ENCODE measurements at places on chromosomes 1 and 21. TPM values are rescaled to one million over a fixed set of nuclear protein-coding genes. Genes with fewer than 3 reads are reported as not detected.

- DNase-seq, result no peak
Observed at GRCh38 chr1:41383094-41383852, 22.0 kb downstream of the FOXO6 start.

DNA sequence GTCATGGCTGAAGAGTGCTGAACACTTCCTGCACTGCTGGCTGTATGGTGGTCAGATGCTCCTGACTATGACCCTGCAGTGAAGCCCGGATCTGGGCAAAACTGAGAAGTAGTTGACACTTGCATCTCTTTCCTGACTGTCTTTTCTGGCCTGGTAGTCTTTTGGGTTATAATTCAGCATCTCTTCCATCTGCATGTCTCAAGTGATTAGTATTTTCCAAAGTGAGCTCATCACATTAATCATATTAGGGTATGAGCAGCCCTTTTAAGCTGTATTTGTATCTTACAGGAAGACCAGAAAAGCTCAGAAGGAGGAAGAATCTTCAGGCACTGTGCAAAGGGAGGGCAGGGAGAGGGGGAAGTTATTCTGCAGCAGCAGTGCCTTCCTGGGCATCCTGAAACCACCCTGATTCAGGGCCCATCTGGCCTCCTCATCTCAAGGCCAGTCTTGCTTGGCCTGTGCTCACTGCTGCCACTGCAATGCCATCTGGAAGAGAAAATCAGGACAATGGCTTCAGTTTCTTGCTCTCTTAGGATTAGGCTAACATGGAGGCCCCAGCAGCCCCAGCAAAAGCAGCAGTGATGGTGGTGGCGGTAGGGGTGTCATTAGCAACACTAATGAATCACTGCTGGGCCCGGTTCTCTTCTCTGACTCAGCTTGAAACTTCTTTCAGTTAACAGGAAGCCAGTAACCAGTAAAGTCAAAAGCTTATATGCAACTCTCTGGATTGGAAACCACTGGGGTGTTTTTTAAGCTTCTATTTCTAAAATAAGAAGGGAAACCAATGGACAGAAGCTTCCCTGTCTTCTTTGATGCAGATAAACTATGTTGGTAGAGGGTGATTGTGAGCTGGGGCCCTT, 63.3 kb upstream of the WDR26 start:
- no peak for DNase-seq

DNA sequence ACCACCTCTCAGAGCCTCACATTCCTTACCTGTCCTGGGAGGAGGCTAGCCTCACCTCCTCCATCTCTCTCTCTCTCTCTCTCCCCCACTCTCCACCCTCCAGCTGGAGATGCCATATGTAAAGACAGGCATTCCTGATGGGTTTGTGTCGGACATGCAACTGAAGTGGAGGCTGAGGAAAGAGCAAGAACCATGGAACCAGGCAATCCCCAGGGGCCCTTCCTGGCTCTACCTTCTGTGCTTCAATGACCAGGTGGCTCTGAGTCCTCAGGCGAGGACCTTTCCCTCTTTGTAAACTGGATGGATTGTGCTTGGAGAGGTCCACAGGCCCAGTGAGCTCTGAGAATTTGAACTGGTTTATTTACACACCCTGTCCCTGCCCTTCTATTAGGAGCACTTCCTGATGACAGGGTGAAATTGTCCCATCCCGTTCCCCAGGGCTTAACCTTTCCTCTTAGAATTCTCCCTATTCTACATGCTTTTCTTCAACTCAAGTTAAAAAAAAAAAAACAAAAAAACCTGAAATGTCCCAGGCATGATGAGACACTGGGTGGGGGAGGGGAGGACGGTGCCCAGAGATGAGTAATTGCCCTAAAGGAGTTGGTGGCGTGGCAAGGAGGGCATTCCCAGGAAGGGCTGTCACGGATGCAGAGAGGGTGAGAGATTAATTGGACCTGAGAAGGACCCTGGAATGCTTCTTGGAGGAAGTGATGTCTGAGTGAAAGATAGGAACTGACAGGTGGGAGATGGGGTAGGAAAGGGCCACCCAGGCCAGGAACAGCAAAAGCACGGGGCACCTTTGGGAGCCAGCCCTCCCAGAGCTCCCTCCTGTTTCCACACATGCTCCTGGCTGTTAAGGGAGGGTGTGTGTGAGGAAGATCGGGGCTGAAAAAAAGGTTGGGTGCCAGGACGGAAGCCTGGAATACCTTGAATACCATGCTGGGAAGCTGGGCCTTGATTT, 50.2 kb upstream of the WASF2 start:
- no peak for DNase-seq

The NT5C1A gene
- 11.1 TPM for total RNA-seq

DNA sequence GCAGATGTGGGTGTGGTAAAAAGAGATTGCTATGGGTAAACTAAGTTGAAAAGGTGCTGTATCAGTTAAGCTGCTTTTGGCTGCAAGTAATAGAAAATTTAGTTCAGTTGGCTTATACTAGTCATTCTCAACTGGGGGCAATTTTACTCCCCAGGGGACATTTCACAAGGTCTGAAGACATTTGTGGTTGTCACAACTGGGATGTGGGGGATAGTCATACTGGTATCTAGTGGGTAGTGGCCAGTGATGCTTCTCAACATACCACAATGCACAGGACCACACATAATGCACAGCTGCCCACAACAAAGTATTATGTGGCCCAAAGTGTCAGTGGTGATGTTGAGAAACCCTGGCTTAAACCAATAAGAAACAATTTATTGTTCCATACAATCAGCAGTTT, 31.4 kb downstream of the SERTAD4 start:
- DNase-seq, result no peak

GRCh38 chr1:51241119-51241518, 5.0 kb downstream of the RNF11 start:
- DNase-seq, result no peak

- no peak for DNase-seq
Observed at GRCh38 chr1:197198333-197198732, 51.9 kb upstream of the ASPM start.

The ZMPSTE24 gene
- total RNA-seq, result 30.0 TPM

DNA sequence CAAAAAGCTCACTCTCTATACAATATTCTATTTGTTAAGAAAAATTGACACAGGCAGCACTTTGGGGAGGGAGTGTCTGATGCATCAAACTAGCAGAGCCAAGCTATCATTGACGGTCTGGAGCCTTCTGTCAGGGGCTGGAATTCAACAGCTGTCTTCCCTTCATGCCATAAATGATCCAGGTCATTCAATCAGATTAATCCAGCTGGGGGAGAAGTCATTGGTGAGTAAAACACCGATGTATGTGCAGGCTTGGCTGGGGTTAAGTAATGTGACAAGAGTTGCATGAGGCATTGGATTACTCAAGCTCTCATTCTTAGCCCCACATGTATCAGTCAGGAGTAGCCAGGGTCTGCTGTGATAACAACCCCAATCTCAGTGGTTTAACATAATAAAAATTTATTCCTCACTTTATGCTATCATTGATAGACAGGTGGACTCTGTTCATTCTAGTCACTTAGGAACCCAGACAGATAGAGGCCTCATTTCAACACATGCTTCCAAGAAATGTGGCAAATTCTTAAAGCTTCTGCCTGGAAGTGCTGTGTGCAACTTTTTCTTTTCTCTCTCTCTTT, 118.1 kb upstream of the GADD45A start:
- no peak for DNase-seq

GRCh38 chr1:214006845-214007244, 19.1 kb downstream of the PROX1 start:
- no peak for DNase-seq

- DNase-seq, result no peak
Observed at GRCh38 chr1:157124855-157125254, 13.3 kb downstream of the ETV3 start.

DNA sequence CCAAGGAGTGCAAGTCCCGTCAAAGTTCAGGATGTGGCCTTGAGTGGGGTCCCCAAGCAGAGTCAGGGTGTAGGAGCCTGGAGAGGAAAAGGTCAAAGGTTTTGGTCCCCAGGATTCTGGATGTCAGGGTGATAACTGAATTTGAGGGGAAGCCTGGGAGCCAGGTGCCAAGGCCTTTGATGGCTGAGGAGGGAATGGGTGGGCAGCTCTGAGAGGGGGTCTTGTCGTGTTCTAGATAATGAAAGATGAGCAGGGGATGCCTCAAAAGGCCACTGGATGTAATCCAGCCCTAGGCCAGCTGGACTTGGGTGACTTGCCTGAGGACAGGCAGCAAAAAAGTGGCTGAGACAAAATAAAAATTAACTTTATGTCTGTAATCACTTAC, 27.5 kb upstream of the KCNA2 start:
- no peak for DNase-seq

DNA sequence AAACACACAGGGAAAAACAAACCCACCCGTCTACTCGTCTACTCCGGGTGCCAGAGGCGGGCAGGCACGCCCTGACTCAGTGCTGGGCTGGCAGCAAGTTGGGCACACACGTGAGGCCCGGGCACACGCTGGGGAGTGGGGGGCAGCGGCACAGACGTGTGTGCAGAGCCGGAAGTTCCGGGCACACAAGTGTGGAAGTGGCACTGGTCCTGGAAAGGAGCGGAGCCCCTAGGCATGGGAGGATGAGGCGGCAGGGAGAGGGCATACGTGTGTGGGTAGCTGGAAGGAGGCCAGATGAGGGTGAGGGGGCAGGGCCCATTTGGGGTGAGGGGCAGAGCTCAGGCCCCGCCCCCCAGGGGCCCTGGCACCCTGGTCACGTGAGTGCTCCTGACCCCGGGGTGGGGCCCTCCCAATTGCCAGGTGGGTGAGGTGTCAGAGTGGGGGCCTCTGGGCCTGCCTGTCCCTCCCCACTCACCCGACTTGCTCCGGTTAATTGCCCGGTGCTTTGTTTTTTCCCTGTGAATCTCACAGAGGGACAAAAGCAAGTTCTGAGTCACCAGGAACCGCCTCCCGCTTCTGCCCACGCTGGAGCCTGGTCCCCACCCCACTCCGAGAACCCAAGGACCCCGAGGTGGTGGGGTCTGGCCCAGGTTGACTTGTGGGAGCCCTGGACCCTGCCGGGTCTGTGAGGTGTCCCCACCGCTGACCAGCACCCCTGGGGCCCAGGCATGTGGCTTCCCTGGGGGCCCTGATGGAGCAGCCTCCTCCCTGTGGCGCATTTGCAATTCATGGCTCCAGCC, 104.8 kb upstream of the CASZ1 start:
- no peak for DNase-seq

GRCh38 chr1:247360116-247360898, 28.6 kb upstream of the ZNF496 start:
- no peak for DNase-seq

DNA sequence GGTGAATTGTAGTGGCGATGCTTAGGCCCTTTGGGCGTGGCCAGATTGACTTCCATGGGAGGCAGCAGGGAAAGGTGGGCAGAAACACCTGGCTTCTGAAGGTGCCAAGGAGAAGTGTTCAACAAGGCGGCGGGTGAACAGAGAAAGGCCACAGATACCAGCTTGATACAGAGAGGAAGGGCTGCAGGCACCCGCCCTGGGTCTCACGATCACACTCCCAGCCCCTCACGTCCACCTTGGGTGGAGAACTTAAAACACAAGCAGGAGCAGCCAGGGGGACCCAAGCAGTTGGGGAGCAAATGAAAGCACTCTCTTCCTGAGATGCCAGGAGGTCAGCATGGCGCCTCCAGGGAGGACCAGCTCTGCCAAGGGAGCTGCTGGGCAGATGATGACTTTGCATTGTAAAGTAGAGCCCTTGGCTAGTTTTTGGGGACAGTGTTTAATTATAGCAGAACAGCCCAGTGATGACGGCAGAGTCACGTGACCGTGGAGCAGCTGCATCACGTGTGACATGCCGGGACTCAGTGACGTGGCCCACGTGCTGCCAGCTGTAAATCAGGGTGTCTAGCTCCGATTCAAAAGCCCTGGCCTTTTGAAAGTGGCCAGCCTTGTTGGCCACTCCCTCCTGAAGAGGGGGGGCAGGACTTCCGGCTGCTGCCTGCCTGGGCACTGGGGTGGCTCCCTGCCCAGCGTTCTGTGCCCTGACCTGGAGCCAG, 19.0 kb downstream of the SLC37A1 start:
- DNase-seq, result peak; percentile 91

DNA sequence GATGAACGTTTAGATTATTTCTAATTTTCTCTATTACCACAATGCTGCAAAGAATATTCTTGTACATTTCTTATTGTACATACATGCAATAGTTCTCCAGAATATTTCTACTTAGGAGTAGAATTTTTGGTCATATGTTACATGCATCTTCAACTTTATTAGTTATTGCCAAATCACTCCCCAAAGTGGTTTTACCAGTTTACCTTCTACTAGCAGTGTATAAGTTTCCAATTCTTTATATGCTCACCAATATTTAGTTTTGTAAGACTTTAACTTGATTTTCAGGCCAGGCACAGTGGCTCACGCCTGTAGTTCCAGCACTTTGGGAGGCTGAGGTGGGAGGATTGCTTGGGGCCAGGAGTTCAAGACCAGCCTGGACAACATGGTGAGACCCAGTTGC, 55.4 kb downstream of the SNRPE start:
- no peak for DNase-seq

DNA sequence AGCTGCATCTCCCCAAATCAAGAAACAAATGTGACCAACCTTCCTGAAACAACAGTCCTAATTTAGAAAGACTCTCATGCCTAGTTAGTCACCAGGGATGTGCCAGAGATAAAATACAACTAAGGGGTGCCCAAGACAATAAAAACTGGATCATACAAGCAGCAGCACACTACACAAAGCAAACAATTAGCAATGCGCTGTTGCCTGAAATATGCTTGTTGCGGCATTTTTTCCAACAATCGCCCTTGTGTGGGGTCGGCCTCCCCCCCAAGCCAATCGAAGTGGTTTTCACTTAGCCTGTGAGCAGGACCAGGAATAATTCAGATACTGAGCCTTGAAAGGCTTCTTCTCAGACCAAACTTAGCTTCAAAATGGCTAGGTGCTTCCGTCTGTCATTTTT, 1.4 kb upstream of the STMN1 start:
- DNase-seq, result no peak

GRCh38 chr1:66231217-66231616, 302.7 kb upstream of the SGIP1 start:
- DNase-seq, result no peak

GRCh38 chr21:29056005-29056404, 17.4 kb downstream of the CCT8 start:
- DNase-seq, result no peak
